ENCODE measurements at places on chromosomes 7 and 10.

DNA sequence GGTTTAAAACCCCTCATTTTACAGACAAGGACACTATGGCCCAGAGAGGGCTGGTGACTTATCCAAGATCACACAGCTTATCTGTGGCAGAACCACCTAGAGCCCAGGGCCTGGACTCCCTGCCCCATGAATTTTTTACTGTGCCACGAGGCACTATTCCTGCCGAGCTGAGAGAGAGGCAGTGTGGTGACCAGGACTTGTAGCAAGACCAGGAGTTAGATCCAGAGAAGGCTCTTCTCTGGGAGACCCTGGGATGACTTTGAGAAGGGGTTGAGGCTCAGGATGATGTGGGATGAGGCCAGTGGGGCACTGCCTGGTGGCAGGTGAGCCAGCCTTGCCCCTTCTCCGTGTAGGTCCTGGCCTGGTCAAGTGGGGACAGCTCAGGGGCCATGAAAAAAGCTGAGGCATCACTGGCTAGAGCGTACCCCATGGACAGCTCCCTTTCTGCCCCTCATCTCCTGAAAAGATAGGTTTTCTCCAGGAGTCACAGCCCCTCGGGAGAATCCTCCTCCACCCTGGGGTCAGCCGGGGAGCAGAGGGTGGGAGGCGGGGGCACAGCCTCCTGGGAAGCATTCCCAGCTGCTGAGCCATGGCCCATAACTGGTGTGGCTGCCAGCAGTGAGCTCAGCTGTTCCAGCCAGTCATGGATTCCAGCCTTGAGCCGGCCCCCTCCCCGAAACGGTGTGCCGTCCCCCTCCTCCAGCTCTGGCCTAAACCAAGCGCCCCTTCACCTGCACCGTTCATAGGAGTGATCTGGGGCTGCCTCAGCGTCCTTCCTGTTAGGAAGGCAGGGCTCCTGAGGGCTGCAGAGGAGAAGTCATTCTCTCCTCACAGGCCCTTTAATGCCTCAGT lies 5.8 kb downstream of the FLNC start:
- no peak for DNase-seq

DNA sequence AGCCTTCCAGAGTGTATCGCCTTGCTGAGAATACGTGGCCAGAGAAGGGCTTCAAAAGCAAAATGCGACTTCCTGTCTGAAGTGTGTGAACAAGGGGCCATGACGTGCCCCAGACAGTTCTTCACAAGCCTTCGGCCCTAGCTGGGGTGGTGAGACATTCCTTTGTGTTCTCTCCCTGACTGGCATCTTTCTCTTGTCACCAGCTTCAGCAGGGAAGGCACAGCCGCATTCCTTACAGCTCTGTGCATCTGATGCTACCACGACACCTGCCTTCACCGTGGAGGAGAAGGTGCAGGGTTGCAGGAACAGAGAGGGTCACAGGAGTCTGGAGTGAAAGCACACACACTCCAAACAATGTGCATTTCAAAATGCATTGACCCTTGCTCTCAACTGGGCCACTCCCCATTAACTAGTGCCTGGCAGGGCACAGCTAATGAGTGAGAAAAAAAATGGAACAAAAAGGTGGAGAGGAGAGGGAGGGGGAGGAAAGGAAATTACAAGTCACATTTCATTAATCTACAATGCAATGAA lies 93.4 kb downstream of the GPR26 start:
- no peak for DNase-seq

DNA sequence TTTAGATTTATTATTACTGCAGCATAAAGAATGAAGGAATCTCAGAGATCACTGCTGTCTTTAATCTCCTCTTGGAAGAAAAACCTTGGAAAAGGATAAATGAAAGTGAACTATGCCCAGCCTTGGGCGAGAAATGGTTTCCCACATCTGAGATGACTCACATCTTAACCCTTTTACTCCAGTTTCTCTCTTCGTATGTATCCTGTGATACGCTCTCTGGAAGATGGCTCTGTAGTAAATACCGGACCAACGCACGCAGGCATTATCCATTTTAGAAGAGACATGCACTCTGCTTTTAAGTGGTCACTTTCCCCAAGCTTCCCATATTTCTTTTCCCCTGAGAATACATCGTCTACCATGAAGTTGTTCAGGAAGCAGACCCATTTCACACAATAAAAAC lies 207.3 kb upstream of the BMPER start:
- DNase-seq, result no peak

DNA sequence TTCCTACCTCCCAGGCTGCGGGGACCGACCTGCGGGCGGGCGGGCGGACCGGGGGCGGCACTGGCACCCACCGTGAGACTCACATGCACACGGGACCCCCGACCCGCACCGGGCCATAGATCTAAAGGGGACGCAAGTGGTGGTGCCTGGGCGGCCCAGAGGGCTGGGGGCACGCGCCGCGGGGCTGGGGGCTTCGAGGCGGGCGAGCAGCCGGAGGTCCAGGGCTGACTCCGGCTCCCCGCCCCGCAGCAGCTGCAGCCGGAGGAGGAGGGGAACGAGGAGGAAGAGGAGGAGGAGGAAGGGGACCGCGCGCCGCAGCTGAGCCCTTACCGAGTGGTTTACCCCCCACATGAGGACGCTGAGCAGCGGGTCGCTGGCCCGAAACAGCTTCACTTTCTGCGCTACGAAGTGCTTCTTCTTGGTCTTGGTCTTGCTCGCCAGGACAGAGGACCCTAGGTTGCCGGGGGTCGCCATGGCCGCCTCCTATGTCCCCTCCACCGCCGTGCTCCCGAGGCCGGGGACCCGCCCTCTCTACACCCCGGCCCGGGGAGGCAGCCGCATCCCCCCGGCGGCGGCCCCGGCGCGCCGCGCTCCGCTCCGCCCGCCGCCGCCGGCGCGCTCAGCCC lies 412 bp downstream of the PIP4K2A start:
- DNase-seq, result peak; percentile 49

DNA sequence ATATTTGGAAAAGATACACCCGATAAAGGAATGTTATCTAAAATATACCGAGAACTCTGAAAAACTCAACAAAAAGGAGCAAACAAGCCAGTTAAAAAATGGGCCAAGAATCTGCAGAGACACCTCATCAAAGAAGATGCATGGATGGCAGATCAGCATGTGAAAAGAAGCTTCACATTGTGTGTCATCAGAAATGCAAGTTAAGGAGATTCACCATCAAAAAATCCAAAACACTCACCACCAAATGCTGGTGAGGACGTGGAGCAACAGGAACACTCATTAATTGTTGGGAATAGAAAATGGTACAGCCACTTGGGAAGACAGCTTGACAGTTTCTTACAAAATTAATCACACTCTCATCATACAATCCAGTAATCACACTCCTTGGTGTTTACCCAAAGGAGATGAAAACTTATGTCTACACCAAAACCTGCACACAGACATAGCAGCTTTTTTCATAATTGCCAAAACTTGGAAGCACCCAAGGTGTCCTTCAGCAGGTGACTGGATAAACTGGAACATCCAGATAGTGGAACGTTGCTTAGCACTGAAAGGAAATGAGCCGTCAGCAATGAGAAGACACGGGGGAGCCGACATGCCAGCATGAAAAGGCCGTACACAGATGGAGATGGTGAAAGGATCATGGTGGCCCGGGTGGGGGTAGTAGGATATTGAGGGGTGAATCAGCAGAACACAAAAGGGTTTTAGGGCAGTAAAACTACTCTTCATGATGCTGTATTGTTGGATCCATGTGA lies 27.9 kb upstream of the PWWP2B start:
- no peak for DNase-seq

DNA sequence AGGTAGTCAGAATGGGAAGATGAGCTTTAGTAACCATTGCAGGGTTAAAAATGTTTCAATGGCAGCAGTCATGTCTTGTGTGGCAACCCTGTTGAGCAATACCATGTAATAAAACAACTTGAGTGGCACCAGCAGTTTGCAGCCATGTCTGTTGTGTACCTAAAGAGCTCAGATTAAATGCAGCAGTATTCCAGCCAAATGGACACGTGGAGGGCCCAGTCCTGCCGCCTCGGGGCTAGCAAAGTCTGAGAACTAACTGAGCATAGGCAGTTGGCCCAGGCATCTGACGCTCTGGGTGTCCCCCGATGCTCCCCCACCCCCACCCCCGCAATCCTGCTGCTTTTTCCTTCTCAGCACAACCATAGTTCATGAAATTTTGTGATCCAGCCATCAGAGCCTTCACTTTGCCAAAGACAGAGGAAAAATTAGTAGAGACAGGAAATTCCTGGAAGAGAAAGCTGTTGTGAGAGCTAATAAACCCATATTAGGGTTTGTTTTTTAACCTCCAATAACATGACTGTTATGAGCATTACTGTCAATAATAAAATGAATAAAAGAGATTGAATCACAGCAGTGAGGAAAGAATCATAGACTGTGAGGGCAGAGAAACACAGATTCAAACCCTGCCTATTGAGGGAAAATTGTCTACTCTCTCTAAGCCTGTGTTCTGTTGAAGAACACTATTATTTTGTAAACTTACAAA lies 220.6 kb upstream of the RHOBTB1 start:
- no peak for DNase-seq

DNA sequence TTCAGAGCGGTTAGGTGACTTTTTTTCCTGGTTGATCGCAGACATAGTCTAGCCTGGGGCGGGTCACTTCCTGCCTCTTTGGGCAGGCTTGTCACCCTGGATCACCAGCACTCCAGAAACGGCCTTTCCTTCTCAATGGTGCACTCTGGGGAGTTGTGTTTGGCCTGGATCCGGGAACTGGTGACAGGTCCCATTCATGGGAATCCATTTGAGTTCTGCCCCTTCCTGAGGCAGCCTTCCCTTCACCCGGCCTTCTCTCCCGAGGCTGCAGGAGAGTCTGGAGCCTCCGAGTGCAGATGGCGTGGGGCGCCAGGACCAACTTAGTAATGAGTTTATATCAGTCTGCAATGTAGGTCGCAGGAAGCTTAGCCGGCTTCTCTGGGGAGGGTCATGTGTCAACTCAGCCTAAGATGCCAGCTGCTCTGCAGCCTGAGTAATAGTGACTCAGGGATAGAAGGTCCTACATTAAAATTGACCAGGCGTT lies 54.2 kb downstream of the TACR2 start:
- peak; percentile 26 for DNase-seq

GRCh38 chr7:126778101-126778500 lies 474.6 kb downstream of the GRM8 start:
- no peak for DNase-seq

- DNase-seq, result no peak
Measured at GRCh38 chr10:124977648-124978375, 35.9 kb downstream of the ZRANB1 start.

GRCh38 chr7:452791-453455 lies 66.7 kb downstream of the PDGFA start:
- DNase-seq, result no peak

DNA sequence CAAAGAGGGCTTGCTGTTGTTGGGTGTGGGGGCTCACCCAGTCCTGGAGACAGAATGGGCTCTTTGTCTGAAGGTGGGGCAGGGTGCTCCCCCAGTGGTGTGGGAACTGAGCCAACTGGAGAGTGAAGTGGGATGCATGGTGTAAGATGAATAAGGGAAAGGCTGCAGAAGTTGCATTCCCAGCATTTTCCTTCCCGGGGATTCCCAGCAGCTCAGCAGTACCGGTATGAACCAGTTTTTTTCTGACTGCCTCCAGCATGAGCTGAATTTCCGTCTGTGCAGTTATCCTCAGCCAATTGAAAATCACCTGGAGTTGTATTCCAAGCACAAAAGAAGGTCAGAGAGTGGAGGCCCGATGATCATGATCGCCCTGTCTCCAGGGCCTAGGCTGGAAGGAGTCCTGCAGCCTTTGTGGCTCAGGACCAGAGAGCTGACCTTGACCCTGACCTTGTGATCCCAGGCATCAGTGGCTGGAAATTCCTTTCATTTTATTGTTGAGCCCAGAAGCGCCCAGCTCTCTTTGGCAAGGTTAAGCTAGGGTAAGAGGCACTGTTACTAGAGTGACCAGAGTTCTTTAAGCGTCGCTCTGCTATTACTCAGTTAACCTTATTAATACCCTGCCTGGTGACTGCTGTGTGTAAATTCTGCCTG lies 33.4 kb downstream of the OGDH start:
- DNase-seq, result peak; percentile 29

DNA sequence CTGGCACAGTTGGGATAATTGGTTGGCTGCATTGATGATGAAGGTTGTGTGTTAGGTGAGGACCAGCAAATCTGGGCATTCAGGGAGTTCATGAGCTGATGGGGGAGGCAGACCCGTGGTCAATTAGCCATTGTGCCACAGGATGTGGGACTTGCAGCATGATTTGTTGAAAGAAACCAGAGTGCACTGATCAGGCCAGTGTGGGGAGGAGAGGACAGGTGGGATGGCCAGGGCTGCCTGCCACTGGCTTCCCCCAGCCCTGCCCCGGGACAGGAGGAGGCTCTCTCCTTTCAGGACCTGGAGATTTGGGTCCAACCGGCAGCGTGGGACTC lies 4.3 kb downstream of the CLIP2 start:
- no peak for DNase-seq

- DNase-seq, result no peak
Measured at GRCh38 chr7:79304711-79305110, 148.8 kb downstream of the MAGI2 start.

DNA sequence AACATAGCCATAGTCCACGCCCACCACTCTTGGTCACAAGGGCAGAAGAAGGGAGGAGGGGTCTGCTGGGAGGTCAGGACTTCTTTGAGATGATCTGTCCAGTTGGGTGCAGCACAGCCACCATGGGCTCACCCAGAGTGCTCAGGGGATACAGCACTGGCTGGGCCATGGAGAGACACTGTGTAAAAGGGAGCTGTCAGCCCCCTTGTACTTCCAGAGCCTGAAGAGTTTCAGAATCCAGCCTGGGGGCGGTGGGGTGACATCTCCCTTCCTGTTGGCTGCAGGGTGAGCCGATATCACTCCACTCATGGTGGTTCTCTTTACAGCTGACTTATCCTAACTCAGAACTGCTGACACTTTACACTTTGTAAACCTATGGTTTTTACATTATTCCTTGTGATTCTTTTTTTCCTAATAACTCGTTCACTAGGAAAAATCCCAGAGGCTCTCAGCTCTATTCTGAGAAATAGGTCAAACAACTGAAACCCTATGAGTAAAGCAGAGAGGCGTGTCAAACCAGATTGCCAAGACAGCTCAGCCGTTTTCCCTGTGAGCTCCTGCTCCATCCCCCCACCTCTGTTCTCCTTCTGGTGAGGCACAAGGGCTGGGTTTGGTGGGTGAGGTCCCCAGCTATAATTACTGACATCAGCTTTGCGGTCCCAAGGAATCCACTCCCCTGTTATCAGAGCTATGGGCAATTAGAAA lies 3.2 kb upstream of the MRPS24 start:
- DNase-seq, result no peak

- DNase-seq, result no peak
Measured at GRCh38 chr10:538895-539294, 150.6 kb downstream of the DIP2C start.

GRCh38 chr10:7042419-7043054 lies 368.3 kb downstream of the SFMBT2 start:
- DNase-seq, result no peak

GRCh38 chr10:74432841-74433594 lies 282.0 kb downstream of the ADK start:
- no peak for DNase-seq

GRCh38 chr10:48981310-48981907 lies 41.8 kb upstream of the LRRC18 start:
- peak; percentile 54 for DNase-seq

DNA sequence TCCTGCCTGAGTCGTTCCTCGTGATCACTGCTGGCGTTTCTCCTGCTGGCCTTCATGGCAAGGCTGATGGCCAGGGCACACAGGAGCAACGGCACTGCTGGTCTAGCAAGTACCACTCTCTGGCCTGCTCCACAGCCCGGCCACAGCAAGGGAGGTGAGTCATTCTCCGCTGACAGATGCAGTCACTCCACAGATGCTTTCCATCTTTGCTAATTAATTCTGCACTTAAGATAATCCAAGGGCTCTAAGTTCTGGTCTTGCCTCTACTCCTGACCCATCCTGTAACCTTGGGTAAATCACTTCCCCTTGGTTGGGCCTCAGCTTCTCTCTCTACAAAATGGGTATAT lies 244.4 kb downstream of the RPS24 start:
- DNase-seq, result no peak

Data from activated CD4-positive, alpha-beta memory T cell treated with anti-CD3 and anti-CD28 coated beads, Interleukin-2, amount 10 ng/mL, durations not matched to agents 7 days and 5 days (primary cell).